Hindlimb muscle (tissue), 1 donor: ENCODE measurements at places on chromosomes 5 and 9.

DNA sequence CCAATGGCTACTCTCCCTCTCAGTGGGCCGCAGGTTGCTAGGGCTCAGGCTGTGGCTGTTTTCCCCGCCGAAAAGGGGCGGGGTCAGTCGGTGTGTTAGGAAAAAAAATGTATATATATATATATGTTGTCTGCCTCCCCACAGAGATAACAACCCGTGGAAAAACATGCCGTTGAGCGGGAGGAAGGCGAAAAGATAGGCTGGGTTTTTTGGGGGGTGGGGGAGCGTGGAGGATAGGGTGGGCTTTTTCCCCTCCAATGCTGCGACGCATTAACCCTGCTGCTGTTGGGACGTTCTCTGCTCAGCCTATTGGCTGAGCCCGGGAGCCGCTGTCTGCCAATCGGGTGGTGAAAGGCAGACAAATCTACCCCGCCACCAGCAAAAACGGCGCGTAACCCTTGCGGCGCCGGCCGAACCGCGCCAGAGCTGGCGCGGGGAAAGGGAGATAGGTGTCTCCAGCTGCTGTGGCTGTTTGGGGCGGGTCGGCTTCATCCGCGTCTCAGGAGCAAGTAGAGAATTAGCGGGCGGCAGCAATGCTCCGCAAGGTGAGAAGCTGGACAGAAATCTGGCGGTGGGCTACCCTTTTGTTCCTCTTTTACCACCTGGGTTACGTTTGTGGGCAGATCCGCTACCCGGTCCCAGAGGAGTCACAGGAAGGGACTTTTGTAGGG lies at the start of gene PCDHGC4:
Gene PCDHGC4 (plus strand): TSS at position 390 of the 671 bp plus-strand sequence. CDS start 144 bp downstream, at position 534.
- DNase-seq = no peak

GRCh38 chr5:38078161-38078560 lies 180.2 kb upstream of the EGFLAM start:
- no peak for DNase-seq

DNA sequence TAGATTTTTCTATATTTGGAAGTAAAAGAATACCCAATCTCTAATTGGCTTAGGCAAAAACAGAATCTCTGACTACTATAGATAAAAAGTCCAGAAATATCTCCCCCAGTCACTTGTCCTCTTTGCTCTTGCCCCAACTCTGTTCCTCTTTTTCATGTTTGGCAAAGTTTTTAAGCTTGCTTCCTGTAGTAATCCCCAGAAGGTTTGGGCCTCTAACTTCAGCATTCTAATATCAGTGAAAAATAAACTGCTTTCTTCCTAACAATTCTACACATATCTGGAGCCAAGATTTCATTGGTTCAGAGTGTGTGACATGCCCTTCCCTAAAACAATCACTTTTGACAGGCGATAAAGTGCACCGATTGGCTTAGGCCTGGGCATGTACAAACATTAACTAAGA lies 1680.3 kb downstream of the MAT2B start:
- DNase-seq = no peak

DNA sequence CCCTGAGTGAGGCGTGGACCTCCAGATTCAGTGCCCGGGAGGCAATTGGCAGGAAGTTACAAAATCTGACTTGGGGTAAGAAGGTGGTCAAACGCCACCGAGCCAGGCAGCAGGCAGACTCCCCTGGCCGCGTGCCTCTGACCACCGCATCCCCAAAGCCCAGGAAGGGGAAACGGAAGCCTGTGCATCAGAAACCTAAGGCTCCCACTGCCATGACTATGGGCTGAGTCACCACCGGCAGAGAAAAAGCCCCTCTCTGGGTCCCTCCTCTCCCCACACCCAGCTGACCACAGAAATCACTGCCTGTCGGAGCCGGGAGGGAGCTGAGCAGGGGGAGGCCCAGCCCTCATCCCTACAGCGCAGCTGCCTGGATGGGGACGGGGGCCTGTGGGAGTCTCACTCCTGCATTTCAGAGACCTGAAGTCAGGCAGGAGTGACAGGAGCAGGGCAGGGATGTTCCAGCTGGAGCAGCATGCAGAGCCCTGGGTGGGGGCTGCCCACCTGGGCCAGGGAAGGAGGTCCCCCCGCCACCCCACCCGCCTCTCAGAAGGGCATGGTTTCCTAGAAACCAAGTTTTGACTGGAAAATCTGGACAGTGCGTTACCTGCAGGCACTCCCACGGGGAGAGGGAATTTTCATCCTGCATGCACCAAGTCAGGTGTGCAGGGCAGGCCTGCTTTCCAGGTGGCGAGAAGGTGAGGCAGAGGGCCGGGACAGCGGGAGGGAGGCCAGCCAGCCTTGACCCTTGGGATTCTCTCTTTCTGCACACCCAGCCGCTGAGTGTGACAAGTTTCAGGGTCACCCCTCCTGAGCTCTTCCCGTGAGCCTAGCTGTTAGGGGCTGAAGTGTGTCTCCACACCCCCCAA lies 68.2 kb downstream of the LRSAM1 start:
- no peak for DNase-seq

DNA sequence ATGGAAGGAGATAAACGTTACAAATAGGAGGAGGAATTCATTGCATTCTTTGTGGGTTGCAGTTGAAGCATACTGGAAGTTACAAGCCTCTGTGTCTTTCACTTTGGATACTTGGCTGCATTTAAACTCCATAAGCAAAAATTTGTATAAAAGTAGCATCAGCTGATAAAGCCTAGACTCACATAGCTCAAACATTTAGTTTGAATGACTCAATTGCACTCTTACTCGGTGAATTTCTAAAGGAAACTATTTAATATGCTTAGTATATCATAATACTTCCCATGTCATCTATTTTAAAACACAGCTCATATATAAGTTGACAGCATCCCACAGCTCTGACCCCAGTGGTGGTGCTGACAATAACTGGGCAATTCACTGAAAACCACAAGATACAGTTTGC lies 596.6 kb upstream of the ZNF608 start:
- no peak for DNase-seq

DNA sequence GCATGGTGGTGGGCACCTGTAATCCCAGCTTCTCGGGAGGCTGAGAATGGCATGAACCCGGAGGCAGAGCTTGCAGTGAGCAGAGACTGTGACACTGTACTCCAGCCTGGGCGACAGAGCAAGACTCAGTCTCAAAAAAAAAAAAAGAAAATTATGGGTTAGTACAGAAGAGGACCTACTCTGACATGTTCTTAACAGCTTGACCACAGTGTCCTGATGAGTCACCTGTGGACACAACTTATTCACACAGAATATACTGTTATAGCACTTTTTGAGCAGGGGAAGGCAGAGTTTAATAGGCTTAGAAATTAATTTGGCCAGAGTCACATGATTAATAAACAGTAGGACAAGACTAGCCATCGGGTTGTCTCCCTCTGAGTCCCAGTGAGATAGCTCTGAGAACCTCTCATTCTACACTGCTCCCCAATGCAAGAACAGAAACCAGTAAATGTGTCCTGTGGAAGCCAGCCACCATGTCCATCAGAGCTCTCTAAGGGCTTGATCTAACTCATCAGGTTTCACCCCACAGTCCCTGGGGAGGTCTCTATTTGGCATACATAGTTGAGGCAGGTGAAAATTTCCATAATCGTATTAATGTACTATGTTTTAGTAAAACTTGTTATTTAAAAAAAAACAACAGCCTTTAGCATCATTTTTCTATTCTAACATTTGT lies 1077.9 kb upstream of the C9orf72 start:
- DNase-seq = no peak

- no peak for DNase-seq
These were observed 413.2 kb downstream of the ACTL7B start for GRCh38 chr9:108442627-108443018.

- no peak for DNase-seq
These were observed 265.9 kb downstream of the ICE1 start for GRCh38 chr5:5688194-5688924.

DNA sequence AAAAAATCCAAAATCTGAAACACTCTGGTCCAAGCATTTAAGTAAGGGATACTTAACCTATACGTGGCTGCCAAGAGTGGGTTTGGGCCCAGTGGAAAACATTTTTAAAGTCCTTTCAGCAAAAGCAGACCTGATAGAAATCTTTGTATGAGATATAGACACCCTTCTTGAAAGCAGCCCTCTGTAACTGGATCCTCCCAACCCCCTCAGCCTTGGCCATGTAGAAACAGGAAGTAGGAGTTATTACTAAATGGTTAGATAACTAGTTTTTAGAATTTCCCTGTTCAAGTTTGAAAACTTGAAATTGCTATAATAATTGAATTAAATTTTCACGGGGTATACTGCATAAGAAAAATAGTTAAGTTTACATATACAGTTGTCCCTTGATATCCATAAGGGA lies 111.3 kb upstream of the PCA3 start:
- DNase-seq = no peak

GRCh38 chr9:71764463-71764862 lies 3.9 kb downstream of the CEMIP2 start:
- DNase-seq = no peak

DNA sequence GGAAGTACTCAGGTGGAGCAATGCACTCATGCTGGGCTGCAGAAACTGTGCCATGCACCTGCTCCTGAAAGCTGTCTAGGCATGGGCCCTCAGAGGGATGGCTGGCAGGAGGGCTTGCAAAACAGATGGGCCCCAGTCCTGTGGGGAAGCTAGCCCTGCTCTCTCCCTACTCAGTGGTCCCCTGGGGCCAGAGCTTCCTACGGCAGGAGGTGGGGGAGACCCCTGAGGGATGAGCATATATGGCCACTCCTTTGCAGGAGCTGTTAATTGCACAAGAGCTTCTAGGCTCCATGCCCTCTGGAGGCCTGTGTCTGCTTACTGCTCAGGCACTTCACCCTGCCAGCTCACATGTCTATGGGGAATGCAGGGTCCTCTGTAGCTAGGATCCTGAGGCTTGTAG lies 545.3 kb upstream of the PTPRD start:
- no peak for DNase-seq

DNA sequence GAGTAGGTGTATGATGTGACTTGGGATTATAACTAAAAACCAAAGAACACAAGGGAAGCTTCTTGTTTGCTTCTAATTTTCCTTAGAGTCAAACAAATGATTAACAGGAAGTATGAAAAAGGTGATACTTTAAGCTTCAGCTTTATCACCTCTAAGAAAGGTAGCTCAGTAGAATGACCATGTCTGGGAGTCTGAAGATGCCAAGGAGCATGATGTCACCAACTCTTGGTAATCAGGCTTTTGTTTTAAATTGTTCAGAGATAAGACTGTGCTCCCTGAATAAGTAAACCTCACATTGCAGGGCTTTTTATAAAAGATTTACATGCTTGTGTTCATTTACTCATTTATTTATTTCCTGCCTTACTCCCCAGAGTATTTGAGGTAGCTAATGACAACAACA lies 169.9 kb downstream of the FER start:
- DNase-seq = no peak

DNA sequence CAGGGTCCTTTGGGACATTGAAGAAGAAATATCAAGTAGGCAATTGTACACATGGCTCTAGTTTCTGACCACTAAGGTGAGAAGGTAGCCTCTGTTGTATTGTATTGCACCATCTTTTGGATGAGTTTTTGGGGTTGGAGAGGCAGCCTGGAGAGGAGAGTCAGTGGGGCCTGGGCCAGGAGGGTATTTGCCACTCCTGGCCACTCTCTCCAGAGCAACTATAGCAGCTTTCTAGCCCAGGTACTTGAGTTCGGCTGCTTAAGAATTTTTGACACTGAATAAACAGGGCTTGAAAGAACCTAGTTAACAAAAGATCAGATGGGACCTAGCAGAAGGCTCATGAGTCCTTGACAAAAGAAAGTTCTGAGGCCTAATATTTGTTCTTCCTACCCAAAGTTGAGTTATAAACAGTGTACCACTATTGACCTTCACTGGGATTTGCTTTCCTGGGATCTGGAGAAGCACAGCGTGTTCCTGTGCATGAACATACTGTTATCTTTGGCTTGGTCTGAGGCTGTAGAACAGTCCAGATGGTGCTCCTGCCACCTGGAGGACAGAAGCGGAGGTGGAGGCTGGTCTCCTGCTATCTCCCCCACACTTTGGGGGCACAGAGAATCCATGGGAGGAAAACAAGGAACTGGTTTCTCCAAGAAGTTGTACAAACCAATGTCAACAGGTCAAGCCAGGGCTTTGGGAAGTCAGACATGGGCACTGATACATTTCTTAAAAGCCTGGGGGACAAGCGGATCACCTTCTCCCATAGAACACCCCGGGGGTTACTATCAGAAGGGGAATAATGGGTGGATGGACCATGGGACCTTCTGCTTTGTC lies 110.4 kb upstream of the LIFR start:
- DNase-seq = no peak

DNA sequence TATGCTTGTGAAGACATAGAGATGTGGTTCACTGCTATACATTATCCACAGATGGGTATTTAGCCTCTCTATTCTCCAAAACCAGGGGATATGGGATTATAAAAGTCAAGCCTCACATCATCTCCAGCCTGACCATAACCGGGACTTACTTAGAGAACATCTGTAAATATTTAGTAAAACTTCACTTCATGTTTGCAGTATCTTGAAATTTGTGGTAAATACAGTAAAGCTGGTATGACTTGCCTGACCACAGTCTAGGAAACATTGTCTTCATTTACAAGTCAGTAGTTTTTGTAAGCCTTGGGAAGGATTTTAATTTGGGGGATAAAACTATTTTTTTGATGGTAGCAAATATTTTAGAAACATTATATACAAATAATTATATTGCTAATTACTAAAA lies 64.2 kb downstream of the MAST4 start:
- no peak for DNase-seq

DNA sequence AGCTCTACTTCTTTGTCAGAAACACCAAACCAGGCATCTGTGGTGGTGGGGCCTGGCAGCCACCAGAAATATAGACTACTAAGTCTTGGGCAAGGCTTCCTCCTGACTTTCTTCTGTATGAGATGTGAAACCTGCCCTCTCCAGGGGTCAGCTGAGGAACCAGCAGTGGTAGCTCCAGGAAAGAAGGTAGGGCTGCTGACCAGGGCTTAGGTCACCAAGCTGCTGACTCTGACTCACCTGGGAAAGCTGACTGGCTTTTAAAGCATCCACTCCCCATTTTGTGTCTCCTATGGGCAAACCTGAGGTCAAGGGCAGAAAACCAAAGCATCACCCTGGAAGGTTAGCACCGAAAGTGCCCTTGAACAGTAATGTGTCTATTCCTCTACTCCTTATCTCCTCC lies 10.4 kb upstream of the SH3TC2 start:
- no peak for DNase-seq
